ENCODE measurements at places on chromosomes 12 and 14. TPM values are rescaled to one million over a fixed set of nuclear protein-coding genes. Genes with fewer than 3 reads are reported as not detected.

DNA sequence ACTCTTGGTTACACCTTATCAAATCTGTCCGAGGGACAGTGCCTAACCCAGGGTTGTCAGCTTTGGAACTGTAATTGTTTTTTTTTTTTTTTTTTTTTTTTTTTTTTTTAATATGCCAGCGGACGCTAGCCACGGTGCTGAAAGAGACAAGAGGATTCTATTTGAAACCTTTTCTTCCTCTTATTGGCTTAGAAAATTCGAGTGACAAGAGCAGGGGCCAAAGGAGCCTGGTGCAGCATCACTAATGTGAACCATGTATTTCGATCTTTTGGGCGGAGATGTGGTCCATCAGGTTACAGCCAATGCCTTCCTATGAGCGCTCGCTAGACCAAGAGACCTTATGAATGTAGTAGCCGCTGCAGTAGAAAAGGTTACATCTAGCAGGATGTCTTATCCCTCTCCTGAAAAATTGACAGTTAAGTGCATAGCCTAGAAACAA, 922 bp downstream of the PTPRR start:
- DNase-seq: peak; percentile 10

DNA sequence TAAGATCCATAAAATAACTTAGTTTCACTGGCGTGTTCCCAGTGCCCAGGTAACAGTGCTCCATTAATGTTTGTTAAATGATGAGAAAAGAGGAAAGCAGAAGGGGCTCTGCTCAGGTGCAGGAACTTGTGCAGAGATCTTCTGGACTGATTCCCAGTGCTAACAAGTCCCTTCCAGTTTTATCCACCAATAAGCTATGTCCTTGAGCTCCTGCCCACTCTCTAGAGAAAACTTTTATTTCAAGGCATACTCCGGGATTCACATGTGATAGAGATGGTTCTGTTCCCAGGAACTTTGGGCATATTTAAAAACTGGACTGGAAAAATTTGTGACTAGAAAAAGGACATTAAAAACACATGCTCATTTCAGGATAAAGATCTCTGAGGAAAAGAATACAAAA, 1.9 kb downstream of the GYS2 start:
- DNase-seq: no peak

GRCh38 chr12:2338991-2339431, 286.2 kb downstream of the CACNA1C start:
- DNase-seq: peak; percentile 14

GRCh38 chr12:26149968-26150500, 25.2 kb upstream of the BHLHE41 start:
- no peak for DNase-seq

DNA sequence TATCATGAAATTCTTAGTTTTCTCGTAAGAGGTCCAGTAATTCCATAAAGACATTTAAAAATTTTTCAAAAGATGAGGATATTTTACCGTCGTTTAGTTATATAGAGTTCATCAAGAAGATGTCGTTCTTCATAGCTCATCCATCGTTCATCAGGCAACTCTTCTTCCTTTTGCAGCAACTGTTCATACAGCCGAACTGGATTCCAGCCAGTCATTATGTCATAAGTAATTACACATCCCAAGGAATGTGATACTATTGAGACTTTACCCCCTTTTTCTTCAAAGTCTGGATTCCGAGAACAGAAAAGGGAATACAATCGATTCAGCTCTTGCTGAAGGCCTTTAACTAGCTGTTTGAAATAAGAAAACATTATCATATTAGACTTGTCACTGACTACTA, 90.3 kb downstream of the DDHD1 start:
- DNase-seq: peak; percentile 28

DNA sequence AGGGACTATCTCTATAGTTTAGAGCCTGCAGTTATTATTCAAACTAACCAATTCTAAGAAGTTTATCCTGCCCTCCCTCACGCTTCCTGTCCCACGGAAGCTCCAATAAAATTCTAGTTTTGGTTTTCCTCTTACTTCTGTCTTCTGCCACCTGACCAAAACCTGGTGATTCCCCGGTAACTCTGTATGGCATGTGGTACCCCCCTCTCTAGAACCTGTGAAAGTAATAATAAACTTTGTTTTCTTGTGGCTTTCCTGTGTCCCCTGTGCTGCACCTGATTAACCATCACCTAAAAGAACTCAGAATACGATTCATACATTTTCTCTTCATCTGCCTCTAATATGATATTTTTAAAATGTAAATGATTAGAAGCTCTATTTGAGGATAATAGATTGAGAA, 379.8 kb downstream of the APAF1 start:
- DNase-seq: no peak

GRCh38 chr12:1531654-1532374, 62.6 kb downstream of the FBXL14 start:
- DNase-seq: no peak

DNA sequence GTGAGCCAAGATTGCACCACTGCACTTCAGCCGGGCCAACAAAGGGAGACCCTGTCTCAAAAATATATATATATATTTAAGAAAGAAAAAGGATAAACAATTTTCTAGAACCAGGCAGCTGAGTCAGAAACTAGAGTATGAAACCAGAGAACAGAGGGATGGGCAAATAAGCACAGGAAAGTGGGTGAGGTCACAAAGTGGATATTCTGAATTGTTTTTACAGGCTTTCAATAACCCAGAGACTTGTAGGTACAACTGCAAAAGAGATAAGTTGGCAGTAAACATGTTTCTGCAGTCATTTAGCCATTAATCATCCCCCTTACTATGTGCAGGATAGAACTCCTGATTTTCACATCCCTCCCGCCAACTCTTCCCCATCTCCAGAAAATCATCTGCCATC, 94.2 kb downstream of the BTG1 start:
- DNase-seq: no peak

DNA sequence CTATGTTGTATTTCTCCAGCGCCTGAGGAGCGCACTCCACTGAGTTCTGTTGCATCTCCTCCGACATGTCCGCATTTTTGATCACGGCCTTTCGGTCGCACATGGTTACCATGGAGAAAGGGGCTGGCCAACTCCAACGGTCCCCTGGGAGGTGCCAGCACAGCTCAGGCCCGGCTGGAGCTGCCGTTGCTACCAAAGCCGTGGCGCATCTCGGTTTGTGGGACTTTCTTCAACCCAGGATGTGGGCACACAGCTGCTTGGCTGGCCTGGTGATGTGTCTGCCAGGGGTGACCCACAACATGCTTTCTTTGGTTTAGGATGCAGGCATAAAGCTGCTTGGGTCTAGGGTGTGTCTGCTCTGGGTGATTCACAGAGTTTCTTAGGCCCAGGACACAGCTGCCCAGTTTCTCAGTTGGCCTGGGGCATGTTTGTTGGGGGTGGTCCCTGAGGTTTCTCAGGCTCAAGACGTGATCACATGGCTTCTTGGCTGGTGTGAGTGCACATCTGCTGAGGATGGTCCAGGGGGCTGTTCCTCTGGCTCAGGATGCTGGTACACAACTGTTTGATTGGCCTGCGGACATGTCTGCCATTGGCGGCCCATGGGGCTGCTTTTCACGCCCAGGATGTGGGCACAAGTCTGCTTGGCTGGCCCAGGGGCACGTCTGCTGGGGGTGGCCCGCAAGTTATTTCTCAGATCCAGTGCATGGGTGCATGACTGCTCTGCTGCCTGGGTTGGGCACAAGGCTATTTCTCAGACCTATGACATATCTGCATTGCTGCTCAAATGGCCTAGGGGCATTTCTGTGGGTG, 25.9 kb upstream of the GTF2A1 start:
- DNase-seq: no peak

DNA sequence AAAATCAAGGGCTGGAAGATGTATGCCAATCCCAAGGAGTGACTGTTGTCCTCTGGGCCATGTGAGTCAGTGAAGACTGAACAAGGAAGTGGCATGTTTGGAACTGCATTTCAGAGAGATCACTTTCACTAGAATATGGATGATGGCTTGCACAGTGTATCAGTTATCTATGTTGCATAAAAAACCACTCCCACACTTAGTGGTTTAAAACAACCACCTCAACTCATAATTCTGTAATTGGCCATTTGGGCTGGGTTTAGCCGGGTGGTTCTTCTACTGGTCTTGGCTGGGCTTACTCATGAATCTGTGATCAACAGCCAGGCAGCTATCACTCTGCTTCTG, 15.4 kb downstream of the BDKRB1 start:
- DNase-seq: no peak

GRCh38 chr14:54688229-54688628, 121.3 kb downstream of the SAMD4A start:
- no peak for DNase-seq

GRCh38 chr12:104615048-104615561, 158.4 kb downstream of the CHST11 start:
- DNase-seq: no peak

ADGRD1 gene
- total RNA-seq: 0.20 TPM

SERPINA1 gene
- not detected for total RNA-seq

ACOT6 gene
- total RNA-seq: not detected

LBHD2 gene
- total RNA-seq: not detected

ENDOU gene
- under 0.01 TPM for total RNA-seq

PPP1R36 gene
- total RNA-seq: 0.40 TPM

FAM222A gene
- total RNA-seq: 0.22 TPM

LRTM2 gene
- total RNA-seq: not detected

AQP5 gene
- total RNA-seq: not detected

KRT85 gene
- not detected for total RNA-seq

Measured in lung microvascular endothelial cell (primary cell).